ENCODE measurements at places on chromosomes 1 and 21.

DNA sequence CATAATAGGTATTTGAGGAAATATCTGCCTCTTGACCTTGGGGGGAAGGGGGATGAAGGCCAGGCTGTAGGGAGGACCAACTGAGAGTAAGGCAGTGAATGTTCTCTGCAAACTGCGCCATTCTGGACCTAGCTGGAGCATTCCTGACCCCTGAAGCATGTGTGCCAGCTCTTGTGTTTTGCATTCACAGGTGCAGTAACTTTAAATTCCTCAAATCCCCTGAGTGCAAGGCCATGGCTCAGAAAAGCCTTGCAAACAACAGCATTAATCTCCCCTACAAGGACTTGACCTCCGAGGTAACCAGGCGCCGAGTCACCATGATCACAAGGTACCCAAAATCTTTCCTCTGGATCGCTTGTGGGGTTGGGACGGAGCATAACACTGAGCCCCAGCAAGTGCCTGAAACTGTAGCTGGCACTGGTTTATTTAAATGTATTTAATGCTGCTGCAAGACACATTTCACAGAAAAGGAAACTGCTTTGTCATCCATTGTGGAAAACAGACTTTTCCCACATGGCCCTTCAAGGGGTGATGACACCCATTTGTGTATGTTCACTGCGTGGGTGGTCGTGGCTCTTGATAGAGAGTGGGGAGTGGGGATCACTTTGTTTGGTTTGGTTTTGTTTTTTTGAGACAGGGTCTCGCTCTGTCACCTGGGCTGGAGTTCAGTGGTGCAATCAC lies 1.7 kb downstream of the MYOCOS start:
- DNase-seq = no peak

DNA sequence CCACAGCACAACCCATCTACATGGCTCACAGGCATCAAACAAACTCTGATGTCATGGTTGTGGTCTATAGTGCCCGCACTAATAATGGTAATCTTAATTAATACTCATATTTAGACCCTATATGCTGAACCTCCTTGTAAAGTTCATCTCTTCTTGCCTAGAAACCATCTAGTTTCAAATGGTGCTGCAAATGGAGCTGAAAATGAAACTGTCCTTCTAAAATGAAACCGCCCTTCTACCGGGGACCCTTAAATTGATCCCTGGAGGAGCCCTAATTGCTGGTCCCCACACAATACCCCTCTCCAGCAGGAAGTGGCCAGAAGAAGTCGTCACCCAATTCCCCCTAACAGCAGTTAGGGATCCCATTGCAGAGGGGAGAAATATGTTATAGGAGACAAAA lies 612.6 kb downstream of the MRPL39 start:
- DNase-seq = no peak

GRCh38 chr1:215188302-215188950 lies 105.9 kb downstream of the KCNK2 start:
- DNase-seq = no peak

- no peak for DNase-seq
These were observed 8.9 kb downstream of the IVNS1ABP start for GRCh38 chr1:185308126-185308525.

DNA sequence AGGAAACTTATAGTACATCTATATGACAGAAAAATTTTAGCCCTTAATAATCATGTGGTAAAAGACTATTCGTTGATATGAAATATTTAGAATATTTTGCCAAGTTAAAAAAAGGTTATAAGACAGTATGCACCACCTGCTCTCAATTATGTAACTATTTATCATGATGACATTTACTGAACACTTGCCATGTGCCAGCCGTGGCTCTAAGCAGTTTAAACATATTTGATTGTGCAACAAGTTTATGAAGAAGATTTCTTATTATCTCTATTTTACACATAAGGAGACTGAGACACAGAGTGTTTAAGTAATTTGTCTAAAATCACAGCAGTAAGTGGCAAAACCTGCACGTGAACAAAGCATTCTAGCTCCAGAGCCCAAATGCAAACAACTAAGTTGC lies 199.3 kb upstream of the JUN start:
- DNase-seq = no peak
